ENCODE measurements at places on chromosomes 7 and 10. TPM values are rescaled to one million over a fixed set of nuclear protein-coding genes. Genes with fewer than 3 reads are reported as not detected.

DNA sequence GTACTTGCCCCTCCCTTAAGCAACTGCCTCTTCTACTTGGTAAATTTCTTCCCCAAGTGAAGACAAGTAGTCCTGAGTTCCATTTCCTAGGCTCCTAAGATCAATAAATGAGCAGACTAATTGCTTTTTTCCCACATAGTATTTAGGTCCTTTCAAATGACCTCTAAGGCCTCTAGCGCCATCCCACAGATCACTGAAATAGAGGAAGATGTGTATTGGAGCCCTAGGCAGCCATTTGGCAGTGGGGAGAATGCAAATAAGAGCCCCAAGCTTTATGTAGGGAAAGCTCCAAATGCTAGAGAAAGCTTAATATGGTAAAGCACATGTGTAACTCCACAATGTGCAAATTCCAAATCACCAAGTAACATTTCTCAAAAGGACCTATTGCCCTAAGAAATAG is 316.5 kb upstream of the PHF14 start:
- H3K27me3 ChIP-seq: no peaks in the 10 kb centered on the region
- H3K27ac ChIP-seq: no peak overlapping the region
- H3K4me1 ChIP-seq: no peaks in the 10 kb centered on the region
- no peak overlapping the region for H3K4me3 ChIP-seq

- H3K4me1 ChIP-seq: no peaks in the 10 kb centered on the region
- no peak overlapping the region for H3K4me3 ChIP-seq
- no peak overlapping the region for H3K27ac ChIP-seq
- peaks cover 14% of the 10 kb centered on the region for H3K27me3 ChIP-seq
- no peaks in the 10 kb centered on the region for H3K36me3 ChIP-seq
Measured at GRCh38 chr7:35487402-35487801, 207.5 kb downstream of the HERPUD2 start.

DNA sequence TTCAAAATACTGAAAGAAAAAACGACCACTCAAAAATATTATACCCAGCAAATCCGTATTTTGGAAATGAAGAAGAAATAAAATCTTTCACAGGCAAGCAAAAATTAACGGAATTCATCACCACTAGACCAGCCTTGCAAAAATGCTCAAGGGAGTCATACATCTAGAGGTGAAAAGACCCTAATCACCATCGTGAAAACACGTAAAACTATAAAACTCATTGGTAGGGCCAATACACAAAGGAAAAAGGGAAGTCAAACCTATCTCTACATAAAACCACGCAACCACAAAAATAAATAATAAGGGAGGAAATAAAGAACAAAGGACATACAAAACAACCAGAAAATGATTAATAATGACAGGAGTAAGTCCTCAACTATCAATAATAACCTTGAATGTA is 6.6 kb upstream of the AKR1B1 start:
- no peaks in the 10 kb centered on the region for H3K4me1 ChIP-seq
- no peak overlapping the region for H3K27ac ChIP-seq
- no peaks in the 10 kb centered on the region for H3K27me3 ChIP-seq
- H3K4me3 ChIP-seq: no peak overlapping the region
- DNase-seq: no peak
- H3K36me3 ChIP-seq: no peaks in the 10 kb centered on the region

DNA sequence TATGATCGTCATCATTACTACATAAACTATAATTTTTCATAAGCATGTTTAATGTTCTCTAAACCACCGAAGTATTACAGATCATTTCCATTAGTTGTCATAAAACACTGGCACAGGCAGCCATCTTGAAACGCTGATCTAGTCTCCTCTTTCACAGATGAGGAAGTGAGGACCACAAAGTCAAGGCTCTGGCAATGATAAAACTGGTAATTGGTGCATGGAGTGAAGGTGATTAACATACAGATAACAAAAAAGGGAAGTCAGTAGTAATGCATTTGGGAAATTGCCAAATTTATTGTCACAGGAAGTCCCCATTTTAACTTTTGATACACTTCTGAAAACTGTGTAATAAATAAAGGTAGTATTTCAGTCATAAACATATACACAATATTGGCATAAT is 49.3 kb downstream of the FBXL13 start:
- no peaks in the 10 kb centered on the region for H3K4me1 ChIP-seq
- DNase-seq: peak; percentile 39
- H3K36me3 ChIP-seq: no peaks in the 10 kb centered on the region
- H3K4me3 ChIP-seq: no peak overlapping the region
- no peak overlapping the region for H3K27ac ChIP-seq

SLC26A5 gene
- not detected for polyA plus RNA-seq

C7orf57 gene
- polyA plus RNA-seq: 0.41 TPM

GBX1 gene
- polyA plus RNA-seq: not detected
